Fibroblast of villous mesenchyme (primary cell): ENCODE measurements at places on chromosomes 1 and 21. TPM values are rescaled to one million over a fixed set of nuclear protein-coding genes. Genes with fewer than 3 reads are reported as not detected.

VAV3 gene
- total RNA-seq: 0.32 and 0.43 TPM in 2 replicates

MYOG gene
- total RNA-seq: not detected in 2 replicates

EDARADD gene
- total RNA-seq: 0.32 and 0.43 TPM in 2 replicates

NKAIN1 gene
- not detected in 2 replicates for total RNA-seq

MCOLN2 gene
- total RNA-seq: 1.3 and 1.7 TPM in 2 replicates

ADAM30 gene
- total RNA-seq: under 0.01 TPM in 1 of 2 replicates, not detected in the other

TDRD5 gene
- total RNA-seq: not detected in 2 replicates

TMEM240 gene
- 2.2 and 2.3 TPM in 2 replicates for total RNA-seq

CLDN17 gene
- total RNA-seq: not detected in 2 replicates

ZNF648 gene
- not detected in 2 replicates for total RNA-seq

ADAMTS4 gene
- total RNA-seq: 6.8 and 8.2 TPM in 2 replicates

FCGR3A gene
- total RNA-seq: not detected in 2 replicates
